T-helper 2 cell treated with Interferon-gamma antibody and Interleukin-4, amounts not matched to agents 100 ng/mL and 5 ng/mL, for 36 hours (primary cell): ENCODE measurements at places on chromosomes 13 and 19. TPM values are rescaled to one million over a fixed set of nuclear protein-coding genes. Genes with fewer than 3 reads are reported as not detected.

The FGF22 gene
- total RNA-seq: not detected in 2 replicates

The IRS2 gene
- total RNA-seq: 7.0 and 7.5 TPM in 2 replicates

The OR7A5 gene
- not detected in 2 replicates for total RNA-seq

The EPS8L1 gene
- total RNA-seq: 4.0 and 4.8 TPM in 2 replicates

The POSTN gene
- total RNA-seq: not detected in 2 replicates

The SLC7A10 gene
- total RNA-seq: not detected in 2 replicates
